NCI-H146 (cell line): ENCODE measurements at places on chromosomes 16 and 17.

DNA sequence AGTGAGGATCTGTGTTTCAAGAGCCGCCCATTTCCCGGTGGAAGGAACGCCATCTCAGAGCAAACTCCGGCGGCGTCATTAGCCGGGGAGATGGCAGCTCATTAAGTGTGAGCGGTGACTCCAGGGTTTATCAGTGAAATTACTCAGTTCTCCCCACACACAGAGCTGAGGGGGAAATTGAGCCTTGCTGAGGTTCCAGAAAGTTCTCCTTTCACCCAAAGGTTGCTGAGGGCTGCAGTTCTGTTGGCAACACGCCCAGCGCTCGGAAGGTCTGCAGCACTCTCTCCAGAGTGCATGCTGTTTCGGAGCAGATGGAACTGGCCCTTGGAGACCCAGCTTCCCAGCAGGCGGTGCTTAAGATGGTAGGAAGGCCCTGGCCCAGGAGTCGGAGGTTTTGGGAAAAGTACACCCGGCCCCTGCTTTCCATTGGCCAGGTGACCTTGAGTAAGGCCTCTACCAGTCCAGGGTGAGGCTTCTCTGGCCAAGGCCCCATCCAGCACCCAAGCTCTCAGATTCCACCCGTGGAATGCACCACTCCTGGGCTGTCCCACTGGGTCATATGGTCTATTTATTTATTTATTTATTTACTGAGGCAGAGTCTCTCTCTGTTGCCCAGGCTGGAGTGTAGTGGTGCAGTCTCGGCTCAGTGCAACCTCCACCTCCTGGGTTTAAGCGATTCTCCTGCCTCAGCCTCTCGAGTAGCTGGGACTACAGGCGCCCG, 167.7 kb upstream of the CIBAR2 start:
- no peak for DNase-seq

- DNase-seq = no peak
Observed at GRCh38 chr16:64718486-64718885, 403.4 kb downstream of the CDH11 start.

GRCh38 chr17:38897671-38898290, 27.6 kb upstream of the LASP1NB start:
- DNase-seq = no peak

GRCh38 chr16:66705790-66706505, 9.4 kb upstream of the CMTM4 start:
- no peak for DNase-seq

- no peak for DNase-seq
Observed at GRCh38 chr17:39866013-39866730, 1.8 kb upstream of the ZPBP2 start.

GRCh38 chr16:5058476-5058875, 7.3 kb downstream of the C16orf89 start:
- DNase-seq = peak; percentile 38

DNA sequence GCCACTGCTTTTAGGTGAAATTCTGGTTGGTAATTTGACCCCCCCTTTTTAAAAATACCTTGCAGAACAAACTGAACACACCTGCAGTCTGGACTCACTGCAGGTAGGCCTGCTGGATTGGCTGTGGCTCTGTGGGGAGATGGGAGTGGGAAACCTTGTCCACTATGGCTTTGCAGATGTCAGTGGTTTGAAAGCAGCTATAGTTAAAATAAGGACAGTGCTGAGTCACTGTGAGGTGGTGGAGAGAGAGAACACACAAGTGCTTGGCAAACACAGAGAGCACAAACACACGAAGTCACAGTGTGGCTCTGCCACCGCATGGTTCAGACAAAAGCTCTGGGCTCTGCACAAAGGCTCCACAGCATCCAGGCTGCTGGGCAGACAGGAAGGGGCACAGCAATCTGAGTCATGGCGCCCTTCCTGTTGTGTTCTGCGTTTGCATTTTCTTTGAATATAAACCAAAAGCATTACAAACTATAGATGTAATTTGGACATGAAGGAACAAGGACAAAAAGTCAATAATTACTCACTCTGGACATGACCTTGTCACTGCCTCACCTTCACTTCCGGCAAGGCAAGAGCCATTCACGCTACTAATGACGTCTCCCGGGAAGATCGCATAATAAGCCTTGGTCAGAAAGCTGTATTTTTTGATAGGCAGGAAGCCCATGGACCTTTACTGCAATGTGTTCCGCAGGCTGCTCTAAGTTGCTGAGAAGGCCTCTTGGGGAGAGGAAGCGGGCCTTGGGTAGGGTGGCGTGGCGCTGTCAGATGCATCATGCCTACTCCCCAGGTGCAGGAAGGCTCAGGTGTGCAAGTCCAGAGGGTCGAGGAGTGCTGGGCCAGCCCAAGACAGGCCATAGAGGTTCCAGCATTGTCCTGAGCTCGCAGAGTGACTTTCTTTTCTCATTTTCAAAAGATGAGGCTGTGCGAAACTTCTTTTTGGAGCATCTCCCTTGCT, 60.1 kb upstream of the MED9 start:
- peak; percentile 70 for DNase-seq

GRCh38 chr16:51085271-51085670, 65.8 kb downstream of the SALL1 start:
- no peak for DNase-seq

DNA sequence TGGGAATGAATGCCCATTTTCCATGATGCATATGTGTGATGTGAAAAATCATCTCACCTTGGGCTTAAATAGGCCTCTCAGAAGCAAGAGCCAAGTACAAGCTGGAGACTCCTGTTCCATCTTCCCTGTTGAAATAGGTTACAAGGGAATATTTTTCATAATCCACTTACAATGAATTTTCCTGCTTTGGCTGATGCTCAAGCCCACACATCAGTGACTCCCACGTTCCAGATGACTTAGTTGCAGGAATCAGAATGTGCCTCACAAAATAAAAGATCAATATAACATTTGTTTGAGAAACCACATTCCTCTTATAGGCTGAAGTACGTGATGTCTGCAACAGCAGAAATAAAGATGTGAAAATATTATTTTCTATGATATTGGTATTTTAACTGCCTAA, 24.1 kb downstream of the ANKFN1 start:
- DNase-seq = no peak

DNA sequence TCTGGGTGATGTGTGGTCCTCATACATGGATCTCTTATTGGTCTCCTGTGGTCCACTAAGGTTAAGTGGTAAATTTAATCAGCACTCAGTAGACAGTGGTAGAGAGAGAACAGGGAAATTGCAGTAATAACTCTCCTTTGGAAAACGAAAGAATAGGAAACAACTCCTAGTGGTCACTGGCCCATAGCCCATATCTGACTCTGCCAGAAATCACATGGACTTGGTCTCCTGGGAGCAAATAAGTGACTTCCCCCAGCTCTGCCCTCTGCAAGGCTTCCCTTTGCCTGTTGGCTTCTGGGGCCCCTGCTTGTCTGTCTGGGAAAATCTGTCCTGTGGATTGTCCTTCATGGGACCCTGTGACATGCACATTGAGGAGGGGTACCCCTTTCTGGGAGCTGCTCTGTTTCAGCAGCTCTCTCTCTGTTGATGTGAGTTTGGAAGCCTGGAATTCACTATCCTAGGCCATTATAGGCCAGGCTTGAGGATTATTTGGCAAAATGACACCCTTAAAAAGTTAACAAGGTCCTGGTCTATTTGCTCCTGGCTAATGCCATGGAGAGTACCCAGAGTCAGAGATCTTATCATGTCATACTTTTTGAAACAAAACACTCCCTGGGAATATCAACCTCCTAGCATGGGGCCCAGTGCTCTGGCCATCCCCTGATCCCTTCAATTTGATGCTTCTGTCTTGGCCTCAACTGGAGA, 58.0 kb upstream of the HNF1B start:
- DNase-seq = no peak

GRCh38 chr17:36938566-36939051, 1.3 kb downstream of the LHX1 start:
- no peak for DNase-seq

GRCh38 chr16:57797526-57798266, 4.6 kb downstream of the KIFC3 start:
- no peak for DNase-seq

DNA sequence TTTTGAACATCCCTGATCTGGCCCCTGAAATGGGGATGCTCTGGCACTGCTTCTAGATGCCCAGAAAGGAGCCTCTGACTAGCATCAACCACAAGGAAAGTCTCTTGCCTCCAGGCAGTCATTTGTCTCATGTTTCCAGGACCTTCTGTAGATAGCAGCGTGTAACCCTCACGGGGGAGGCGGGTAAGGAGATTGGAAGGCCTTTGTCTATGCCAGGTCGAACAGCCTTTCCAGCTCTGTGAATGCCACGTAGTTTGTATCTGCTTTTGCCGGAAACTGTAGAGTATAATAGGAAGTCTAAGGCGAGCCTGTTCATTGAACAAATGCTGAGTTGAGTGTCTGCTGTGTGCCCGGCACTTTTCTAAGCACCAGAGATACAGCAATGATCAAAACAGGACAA, 43.9 kb upstream of the AQP8 start:
- DNase-seq = no peak

DNA sequence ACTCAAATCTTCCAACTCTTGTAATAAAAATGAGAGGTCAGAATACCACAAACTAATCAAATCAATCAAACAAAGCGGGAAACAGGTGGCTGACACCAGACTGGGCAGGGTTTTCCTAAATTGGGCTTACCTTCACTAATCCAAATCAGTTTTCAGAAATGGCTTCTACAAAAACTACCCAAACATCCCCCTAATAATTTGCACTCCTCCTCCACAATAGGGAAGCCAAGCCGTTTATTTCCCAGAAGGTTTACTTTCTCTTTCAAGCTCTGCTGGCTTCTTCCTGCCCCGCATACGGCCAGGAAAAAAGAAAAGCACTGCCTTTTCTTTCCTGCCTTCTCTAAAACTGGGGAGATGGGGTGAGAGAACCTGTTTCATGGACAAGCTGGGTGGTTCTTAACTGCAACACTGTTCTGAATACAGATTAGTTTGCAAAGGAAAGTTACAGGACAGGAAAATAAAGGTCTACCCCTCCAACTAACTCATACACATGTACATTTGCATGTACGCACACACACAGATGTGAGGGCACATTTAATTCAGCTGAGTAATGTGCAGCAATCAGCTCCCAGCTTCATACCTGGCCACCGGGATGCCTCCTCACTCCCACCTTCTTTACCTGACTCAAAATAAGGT, 9.2 kb downstream of the STAT3 start:
- no peak for DNase-seq

DNA sequence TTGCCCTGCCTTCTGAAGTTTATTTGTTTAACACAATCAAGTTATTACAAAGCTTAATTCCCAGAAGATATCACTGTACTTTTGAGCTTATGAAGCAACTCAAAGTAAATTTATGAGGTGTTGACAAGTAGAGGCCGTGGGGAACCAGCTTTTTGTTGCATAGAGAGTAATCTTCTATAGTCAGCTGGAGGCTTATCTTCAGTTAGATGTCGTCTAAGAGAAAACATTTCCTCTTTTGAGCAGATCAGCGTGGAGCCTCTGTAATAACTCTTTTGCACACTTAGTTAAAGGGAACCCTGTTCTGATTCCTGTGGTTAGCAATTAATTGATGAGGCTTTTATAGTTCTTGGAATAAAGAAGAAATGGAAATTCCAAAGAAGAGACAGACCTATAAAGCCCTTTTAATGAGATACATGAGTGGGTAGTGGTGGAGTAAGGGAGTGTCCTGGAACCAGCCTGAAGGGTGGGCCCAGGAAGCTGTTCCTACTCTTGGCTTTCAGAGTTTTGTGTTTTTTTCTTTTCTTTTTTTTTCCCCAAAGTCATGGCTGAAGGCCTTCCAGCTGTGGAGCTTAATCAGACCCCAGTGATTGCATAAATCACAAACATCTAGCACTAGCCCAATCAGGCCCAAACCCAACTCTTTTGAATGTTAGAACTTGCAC, 28.9 kb upstream of the MAP3K14 start:
- peak; percentile 64 for DNase-seq

DNA sequence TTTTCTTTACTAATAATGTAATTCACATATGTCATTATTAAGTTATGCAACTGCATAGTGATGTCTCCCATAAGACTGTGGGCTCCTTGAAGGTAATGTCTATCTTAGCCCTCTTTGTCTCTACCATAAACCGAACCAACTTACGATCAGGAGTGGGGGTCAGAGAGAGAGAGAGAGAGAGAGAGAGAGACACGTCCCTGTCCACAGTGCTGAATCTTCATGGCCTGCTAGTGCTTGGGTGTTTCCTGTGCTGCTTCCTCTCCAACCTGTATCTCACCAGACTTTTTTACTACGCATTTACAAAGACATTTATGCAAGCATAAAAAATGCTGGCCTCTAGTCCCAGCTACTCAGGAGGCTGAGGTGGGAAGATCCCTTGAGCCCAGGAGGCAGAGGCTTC, 52.2 kb upstream of the HAPSTR1 start:
- DNase-seq = no peak

DNA sequence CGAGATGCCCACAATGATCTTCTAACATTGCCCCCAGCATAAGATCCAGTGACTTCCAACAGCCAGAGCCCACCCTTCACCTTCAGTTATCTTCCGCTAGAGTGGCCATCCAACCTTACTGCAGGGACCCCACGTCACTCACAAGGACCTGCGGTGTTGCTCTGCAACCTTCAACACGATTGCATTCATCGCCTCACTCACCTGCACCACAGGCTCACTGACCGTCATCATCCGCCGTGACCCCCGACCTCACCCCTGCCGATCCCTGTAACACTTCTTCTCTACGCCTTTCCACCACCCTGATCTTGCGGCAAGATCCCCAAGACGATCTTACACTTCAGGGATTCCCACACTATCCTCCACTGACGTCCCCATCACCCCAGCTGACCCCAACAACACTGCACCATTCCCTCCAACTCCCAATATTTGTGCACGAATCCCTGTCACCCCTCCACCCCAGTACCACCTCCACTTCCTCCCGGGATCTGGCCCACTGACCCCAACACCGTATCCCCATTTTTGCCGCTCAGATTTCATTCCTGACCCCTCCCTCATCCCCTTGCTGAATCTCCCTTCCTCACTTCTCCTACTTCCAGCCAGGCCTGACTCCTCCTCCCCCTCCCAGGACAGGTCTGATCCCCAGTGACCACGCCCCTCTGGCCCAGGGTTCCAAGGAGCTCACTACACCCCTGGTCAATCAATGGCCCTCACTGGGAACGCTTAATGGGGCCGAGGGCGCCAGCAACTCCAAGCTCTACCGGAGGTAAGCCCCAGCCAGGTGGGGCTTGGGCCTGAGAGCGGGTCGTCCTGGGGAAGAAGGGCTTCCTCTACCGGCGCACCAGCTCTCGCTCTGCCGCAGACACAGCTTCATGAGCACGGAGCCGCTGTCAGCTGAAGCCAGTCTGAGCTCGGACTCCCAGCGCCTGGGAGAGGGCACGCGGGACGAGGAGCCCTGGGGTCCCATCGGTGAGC, 7.6 kb downstream of the RUNDC3A start:
- DNase-seq = no peak
